ENCODE measurements at places on chromosomes 7 and 10.
A peak's percentile ranks its signal among the peaks of the same experiment; 100 is the strongest.

- no peak for DNase-seq
These were observed 37.1 kb downstream of the ATXN7L1 start for GRCh38 chr7:105839266-105839665.

DNA sequence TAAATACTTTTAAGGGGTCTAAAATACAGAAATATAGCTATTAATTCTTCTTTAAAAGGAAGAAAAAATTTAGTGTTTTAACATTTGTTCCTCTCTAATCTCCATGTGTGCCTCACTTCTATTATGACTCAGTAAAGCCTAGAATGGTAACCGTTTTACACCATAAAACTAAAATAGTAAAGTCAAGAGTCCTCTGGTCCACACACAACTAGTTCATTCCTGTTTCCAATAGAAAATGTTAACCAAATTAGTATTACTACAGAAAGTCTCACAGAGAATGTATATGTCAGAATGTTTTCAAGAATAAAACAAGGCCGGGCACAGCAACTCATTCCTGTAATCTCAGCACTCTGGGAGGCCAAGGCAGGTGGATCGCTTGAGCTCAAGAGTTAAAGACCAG lies 55.8 kb downstream of the CNOT4 start:
- DNase-seq: no peak

DNA sequence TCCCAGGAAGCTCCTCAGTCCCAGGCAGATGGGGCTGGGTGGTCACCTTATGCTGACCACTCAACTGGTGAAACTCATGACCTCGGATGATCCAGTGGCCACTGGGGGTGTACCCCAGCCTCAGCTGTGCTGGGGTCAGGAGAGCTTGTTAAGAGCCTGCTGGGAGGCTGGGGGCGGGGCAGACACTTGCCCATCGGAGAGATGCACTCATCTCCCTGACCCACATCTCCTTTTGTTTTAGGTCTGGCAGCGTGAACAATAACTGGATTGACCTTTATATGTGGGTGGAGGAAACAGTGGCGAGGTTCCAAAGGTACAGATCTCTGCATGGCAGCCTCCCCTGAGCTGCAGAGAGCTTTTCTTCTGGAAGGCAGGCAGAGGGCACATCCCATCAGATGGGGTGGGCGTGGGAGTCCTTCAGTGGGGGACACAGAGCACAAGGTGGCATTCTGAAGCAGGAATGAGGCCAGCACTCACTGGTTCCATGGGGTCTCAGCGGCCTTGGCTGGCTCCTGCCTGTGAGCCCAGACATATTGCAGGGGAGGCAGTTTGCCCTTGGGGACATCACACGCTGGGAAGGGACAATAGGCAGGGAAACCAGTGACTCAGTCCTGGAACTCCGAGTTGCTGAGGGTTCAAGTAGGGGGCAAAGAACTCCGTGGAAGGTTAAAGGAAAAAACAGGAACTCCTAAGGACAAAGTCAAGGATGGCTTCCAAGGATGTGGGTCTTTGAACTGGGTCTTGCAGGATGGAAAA lies 5.2 kb downstream of the ANTXRL start:
- DNase-seq: peak; percentile 41

DNA sequence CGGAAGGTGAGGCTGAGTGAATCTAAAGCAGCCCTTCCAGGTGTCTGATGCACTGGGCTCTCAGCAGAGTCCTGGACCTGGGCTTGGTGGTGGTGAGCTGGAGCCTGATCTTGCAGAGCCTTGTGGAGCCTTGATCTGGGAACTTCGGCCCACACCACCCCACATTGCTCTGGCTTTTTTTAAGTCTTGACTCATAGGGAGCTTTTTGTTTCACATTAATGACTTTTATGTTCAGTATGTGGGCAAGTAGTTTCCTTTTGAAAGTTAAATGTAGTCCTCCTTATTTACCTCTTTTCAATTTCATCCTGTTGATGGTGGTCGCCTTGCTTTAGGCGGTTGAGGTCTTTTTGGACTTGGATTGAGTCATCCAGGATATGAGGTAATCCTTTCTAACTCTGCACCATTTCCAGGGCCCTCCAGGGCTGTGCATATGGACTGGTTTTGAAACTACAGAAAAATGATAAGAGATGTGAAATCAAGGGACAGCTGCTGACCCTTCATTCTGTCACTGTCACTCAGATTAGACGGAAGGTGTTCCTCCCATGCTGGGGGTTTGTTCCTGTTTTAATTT lies 2.9 kb upstream of the NRAP start:
- DNase-seq: no peak

GRCh38 chr7:105776986-105777910 lies 99.2 kb downstream of the ATXN7L1 start:
- no peak for DNase-seq

- DNase-seq: no peak
These were observed 22.7 kb downstream of the CYP2C19 start for GRCh38 chr10:94785211-94785610.

DNA sequence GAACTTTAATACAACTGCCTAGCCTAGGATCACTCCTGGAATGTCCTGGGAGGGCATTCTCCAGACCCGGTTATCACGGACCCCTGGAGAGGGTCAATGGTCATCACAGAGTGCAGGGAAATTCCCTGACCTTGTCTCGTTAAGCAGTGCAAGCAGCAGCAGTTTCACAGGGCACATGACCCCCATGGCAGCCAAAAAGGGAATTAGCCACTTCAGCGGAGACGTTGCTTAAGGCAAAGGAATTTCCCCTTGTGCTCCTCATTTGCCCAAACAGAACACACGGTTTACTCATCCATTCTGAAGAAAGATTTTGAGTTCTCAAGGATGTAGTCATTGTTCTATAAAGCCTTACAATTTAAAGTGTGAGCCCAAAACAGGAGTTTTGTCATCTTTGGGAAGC lies 260.3 kb downstream of the SNX13 start:
- DNase-seq: no peak

GRCh38 chr10:110758898-110759297 lies 112.8 kb upstream of the PDCD4 start:
- DNase-seq: no peak

- no peak for DNase-seq
These were observed 308.8 kb downstream of the SEMA3D start for GRCh38 chr7:84877943-84878570.

DNA sequence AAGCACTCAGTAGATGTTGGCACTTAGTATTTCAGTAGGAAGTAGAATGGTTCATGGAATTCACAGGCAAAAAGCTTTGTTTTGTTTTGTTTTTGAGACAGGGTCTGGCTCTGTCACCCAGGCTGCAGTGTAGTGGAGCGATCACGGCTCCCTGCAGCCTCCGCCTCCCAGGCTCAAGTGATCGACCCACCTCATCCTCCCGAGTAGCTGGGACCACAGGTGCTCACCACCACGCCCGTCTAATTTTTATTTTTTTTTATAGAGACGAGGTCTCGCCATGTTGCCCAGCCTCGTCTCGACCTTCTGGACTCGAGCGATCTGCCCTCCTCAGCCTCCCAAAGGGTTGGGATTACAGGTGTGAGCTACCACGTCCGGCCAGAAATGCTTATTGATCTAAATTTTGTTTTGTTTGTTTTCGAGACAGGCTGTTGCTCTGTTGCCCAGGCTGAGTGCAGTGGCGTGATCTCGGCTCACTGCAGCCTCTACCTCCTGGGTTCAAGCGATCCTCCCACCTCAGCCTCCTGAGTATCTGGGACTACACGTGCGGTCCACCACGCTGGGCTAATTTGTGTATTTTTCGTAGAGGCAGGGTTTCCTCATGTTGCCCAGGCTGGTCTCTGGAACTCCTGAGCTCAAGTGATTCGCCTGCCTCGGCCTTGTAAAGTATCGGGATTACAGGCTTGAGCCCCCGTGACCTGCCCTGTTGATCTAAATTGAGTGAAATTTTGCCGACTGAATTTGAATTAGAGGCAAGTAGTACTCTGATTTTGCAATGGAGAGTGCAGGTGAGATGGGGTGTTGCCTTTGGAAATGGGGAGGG lies 1.7 kb downstream of the GLRX3 start:
- DNase-seq: no peak

- DNase-seq: no peak
These were observed 2.5 kb downstream of the ZNF273 start for GRCh38 chr7:64905547-64905946.

- no peak for DNase-seq
These were observed 63.6 kb downstream of the ANKRD7 start for GRCh38 chr7:118288098-118288497.

DNA sequence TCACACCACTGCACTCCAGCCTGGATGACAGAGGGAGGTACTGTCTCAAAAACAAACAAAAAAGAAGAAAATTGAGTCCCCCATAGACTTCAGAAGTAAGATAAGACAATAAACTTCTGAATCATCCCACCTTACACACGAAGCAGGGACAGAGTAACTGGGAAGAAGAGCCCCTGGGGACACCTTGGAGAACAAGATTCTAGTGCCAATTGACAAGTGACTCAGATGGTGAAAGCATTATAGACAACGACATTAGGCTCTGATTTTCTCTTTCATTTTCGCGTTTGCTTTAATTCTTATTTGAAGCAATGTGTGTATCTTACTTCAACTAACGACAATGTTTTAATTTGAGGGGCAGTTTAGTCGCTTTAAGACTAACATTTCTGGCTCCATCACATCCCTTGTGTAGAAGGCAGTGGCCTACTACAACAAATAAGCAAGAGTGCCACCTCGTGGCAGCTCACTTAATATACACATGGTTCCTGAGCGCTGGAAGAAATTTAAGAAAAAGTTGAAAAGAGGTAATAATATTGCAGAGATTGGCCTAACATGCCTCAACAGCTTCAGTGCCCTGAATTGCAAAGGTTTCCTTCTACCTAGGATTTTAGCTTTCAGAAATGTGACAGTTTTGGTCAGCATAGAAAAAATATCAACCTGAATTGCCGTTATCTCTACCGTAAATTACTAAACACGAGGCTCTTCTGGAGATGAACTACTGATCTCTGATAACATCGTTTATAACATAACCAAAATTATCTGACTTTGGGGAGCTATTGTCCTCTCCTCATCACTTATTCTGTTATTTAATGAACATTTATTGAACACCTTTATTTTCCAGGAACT lies 36.7 kb downstream of the ASNS start:
- DNase-seq: no peak

DNA sequence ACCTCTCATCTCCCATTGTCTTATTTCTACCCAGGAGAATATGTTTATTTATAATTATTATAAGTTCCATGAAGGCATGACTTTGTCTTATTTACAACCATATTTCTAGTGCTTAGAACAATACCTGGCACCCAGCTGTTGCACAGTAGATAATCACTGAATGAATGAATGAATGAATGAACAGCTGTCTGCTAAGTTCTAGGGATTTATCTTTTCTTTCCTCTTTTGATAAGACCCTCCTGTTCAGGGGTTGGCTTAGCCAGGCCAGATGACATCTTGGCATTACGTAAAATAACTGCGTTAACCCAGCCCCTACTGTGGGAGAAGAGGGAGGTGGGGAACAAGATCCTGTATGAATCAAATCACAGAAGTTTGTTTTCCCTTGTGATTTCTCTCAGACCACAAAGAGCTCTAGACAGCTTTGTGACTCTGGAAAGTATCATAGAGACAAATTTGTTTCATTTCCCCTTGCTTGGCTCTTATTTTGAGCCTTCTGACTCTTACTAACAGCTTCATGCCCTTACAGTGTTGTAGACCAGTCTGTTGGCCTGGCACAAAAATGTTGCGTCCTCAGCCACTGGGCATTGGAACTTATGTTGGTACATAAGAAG lies 8.4 kb downstream of the ZNF862 start:
- DNase-seq: no peak

GRCh38 chr10:20017961-20018360 lies 201.7 kb downstream of the PLXDC2 start:
- no peak for DNase-seq

DNA sequence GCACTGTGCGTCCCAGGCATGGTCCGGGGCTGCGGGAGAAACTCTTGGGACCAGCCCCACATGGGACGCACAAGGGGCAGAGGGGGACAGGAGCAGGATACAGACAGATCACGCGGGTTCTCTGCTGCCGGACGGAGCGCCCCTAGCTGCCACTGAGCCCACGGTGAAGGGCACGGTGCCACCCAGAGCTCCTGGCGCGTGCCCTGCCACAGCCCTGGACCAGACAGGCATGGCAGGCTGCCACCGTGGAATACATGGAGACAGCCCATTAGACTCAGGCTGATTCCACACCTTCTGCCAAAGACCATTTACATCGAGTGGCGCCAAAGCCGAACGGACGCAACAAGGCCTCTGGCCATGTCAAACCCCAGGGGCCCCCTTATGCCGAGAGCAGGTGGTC lies 90.4 kb downstream of the MAD1L1 start:
- no peak for DNase-seq

DNA sequence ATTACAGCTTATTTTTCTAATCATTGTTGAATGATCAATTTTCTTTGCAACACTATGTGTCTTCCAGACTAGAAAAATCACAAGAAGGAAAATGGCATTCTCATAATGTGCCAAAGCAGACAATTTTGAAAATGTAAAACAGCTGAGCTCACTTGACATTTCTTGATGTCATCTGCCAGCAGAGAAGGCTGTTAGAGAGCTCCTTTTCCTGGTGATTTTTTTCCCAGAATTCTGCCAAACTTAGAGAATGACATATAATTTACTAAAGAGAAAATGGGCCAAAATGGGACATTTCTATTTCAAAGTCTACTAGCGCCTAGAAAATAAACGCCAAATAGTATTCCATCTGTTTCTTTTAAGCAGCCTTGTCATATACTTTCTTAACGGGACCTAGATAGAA lies 88.9 kb upstream of the CSTF2T start:
- no peak for DNase-seq

GRCh38 chr10:71634531-71635164 lies 84.9 kb downstream of the C10orf105 start:
- DNase-seq: no peak

GRCh38 chr10:17456032-17456548 lies 1.7 kb upstream of the ST8SIA6 start:
- DNase-seq: no peak

DNA sequence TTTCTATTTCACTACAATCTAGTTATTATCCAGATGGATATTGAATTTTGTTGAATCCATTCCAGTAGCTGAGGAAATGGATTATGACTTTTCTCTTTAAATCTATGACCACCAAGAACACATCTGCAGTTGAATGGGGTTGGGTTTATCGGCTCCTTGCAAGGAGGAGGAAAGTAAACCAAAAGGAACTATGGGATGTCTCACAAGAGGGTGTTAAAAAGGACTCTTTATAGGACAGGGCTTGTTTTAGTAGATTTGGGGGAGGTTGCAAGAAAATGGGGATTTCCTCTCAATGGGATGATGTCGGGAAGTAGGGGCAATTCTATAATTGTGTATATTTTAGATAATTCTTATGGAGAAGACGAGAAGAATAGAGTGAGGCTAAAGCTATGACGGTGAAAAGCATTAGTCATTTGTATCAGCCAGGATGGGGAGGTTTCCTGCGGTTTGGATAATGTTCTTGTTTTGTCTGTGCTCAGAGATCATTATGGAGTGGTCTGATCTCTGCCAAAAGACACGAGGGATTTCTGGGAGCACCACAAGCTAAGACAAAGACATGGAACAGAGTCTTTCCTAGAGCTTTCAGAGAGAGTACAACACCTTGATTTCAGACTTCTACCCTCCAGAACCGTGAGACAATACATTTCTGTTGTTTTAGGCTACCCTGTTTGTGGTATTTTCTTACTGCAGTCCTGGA lies 5.3 kb upstream of the LRRC61 start:
- no peak for DNase-seq

GRCh38 chr7:35748371-35748770 lies 52.5 kb upstream of the SEPTIN7 start:
- no peak for DNase-seq

Data from left forelimb (tissue), 1 donor.